Stimulated activated CD4-positive, alpha-beta T cell treated with anti-CD3 and anti-CD28 coated beads, TNF-alpha, amount 100 ng/mL, for 1 hour (primary cell): ENCODE measurements at places on chromosomes 16 and 17.

DNA sequence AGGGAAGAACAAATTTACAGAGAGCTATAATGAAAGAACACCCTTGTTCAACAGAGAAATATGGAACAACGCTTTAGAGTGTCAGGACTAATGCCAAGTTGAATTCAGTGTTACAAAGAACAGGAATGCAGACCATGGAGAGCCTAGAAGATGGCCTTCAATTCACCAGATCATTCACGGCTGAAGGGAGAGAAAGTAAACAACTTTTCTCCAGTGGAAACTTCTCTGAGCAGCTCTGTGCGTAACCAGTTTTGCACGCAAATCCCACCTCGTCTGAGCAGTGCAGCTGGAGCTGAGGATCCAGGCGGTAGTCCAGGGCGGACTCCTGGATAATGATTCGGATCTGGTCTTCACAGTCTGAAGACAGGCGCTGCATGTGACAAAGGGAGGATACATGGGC lies 40.5 kb upstream of the CLEC18B start:
- no peak for DNase-seq

- peak; percentile 25 for DNase-seq
Measured at GRCh38 chr17:76623271-76624146, 20.0 kb downstream of the ST6GALNAC1 start.

DNA sequence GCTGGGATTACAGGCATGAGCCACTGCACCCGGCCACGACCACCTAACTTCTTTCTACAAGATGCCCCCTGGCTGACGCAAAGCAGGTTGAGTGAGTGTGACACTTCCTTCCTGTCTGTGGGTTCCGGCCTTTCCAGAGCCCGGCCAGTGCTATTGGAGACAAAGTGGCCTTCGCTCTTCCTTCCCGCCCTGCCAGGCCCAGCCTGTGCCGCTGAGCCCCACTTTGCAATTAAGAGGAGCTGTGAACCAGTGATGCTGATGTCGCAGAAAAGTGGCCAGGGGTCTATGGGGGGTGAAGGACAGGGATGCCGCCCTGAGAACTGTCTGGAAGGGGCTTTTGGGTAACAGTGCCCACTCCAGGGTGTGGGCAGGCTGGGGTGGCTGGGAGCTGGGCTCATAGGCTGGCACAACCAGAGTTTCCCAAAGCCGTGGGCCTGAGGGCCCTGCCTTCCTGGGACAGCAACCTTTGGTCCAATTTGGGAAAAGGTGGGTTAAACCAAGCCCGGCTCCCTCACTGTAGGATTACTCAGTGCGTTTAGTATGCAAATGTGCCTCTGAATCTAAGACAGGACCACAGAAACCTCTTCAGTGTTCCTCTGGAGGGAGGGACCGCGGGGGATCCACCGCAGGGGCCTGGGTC lies 174.9 kb downstream of the SEC14L1 start:
- DNase-seq, result no peak

GRCh38 chr17:62916684-62917571 lies 49.1 kb upstream of the TANC2 start:
- DNase-seq, result no peak

GRCh38 chr16:27377666-27378485 lies 24.1 kb upstream of the IL21R start:
- DNase-seq, result no peak

DNA sequence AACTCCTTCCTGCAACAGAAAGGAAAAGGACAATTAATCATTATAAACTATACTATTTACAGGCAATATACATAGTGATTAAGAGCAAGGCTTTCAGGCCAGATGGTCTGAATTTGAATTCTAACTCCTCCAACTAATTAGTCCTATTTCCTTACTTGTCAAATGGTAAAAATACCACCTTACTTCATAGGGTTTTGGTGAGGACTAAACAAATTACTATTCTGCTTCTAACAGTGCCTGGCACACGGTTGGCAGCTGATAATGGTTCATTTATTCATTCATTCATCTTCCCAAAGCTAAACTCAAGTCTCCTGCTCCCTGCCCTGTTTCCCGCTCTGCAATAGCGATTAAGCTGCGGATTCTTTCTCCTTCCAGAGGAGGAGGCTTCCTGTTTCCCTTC lies 39.8 kb downstream of the DCUN1D3 start:
- no peak for DNase-seq

DNA sequence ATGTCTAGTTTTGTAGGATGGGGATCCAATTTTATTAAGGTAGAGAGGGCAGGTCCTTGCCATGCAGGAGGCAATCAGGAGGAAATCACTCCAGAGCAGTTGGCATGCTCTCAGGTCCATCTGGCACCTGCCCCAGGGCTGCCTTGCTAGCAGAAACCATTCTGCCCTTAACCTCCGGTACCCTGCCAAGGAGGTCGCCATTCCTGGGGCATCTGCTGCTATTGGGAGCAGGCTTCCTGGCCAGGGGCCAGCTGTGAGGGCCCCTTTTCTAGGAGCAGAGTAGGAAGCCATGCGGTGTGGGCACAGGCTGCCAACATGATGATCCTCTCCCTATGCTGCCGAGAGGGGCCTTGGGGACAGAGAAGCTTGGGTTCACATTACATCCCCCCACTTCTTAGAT lies 47.6 kb upstream of the MGAT5B start:
- DNase-seq, result no peak
